CD8-positive, alpha-beta memory T cell (primary cell): ENCODE measurements at places on chromosomes 11 and 22. TPM values are rescaled to one million over a fixed set of nuclear protein-coding genes. Genes with fewer than 3 reads are reported as not detected.

Gene OR8G5
- not detected for total RNA-seq

Gene TCN2
- 0.28 TPM for total RNA-seq

DNA sequence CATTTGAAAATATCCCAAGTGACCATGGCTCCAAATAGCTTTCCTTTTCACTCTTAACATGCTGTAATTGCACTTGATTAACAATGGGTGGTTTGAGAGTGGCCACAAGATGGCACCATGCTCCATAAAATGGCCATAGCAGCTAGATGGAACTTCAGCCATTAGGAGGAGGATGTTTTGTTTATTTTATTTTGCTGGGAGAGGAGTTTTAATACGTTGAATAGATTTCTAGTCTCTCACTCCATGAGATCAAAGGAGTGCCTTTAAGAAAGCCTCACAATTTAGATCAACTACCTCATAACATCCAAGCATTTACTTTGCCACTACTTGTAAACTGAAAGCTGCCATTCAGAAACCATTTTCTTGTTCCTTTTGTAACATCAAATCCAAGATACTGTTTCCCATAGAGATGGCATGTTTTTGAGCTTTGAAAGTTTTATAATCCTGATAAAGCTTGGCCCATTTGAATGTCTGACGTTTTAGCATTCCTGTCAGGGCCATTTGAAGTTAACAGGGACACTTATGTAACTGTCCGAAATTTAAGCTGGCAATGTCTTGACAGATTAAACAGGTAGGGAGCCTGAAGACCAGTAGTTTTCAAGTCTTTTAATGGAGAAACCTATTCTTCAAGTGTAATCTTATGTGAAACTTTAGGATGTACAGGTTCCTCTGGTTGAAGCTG is 4.7 kb downstream of the FEN1 start:
- DNase-seq: peak; percentile 74
- no peak overlapping the region for H3K27ac ChIP-seq
- H3K4me3 ChIP-seq: no peak overlapping the region
- H3K36me3 ChIP-seq: peaks cover 6% of the 10 kb centered on the region

DNA sequence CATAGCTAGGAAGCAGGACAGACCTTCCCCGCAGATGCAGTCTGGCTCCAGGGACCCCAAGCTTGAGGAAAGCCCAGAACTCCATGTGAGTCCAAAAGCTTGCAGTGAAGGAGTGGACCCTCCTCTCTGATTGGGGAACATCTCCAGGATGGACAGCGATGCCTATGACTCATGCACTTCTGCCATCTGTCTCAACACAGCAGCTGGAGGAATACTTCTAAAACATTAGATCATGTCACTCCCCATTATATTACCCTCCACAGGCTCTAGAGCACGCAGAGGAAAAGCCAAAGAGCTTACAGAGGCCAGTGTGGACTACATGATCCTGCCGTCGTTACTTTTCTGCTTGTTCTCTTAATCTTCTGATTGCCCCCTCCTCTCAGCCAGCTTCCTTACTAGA is 605.7 kb downstream of the INSC start:
- DNase-seq: no peak
- H3K4me3 ChIP-seq: no peak overlapping the region
- H3K36me3 ChIP-seq: no peaks in the 10 kb centered on the region
- no peaks in the 10 kb centered on the region for H3K4me1 ChIP-seq
- H3K27me3 ChIP-seq: no peaks in the 10 kb centered on the region
- H3K27ac ChIP-seq: no peak overlapping the region

DNA sequence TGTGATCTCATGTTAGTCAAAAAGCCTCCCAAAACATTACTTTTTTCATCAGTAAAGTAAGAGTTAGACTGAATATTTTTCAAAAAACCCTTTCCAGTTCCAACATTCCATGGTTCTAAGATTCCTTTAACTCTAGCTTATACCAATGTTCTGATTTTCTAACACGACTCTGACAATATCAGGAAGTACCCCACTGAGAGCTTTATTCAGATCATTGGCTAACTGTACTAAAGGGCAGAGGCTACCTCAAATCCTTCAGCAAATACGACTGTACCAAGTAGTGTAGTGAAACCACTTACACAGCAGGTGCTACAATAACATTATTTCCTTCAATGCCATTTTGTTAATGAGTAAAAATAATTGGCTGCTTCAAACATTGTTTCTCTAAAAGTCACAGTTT is 213.4 kb upstream of the PITPNB start:
- H3K4me1 ChIP-seq: no peaks in the 10 kb centered on the region
- no peak overlapping the region for H3K4me3 ChIP-seq
- DNase-seq: no peak
- H3K36me3 ChIP-seq: no peaks in the 10 kb centered on the region

Gene IRAG1
- not detected for total RNA-seq

- no peaks in the 10 kb centered on the region for H3K36me3 ChIP-seq
- H3K27me3 ChIP-seq: no peaks in the 10 kb centered on the region
- H3K4me3 ChIP-seq: no peak overlapping the region
- DNase-seq: no peak
- H3K4me1 ChIP-seq: peaks cover 9% of the 10 kb centered on the region
Observed at GRCh38 chr11:65003282-65003681, 6.5 kb upstream of the BATF2 start.

GRCh38 chr11:69499918-69500284 is 18.4 kb downstream of the LINC01488 start:
- H3K27me3 ChIP-seq: no peaks in the 10 kb centered on the region
- H3K27ac ChIP-seq: no peak overlapping the region
- DNase-seq: no peak
- no peaks in the 10 kb centered on the region for H3K4me1 ChIP-seq
- no peak overlapping the region for H3K4me3 ChIP-seq

DNA sequence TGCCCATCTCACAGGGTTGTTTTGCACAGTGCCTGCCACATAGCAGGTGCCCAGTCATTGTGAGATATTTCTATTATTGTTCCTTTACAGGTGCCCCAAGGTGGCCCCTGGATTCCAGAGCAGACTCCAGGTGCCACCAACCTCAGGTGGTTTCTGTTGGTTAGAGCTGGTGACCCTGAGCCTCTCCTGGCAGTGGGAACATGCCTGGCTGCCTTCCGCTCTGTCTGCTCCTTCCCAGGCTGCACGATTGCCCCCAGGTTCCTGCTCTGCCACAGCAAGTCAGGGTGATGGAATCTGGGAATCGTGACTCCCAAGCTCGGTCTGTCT is 12.6 kb upstream of the OMP start:
- H3K4me1 ChIP-seq: no peaks in the 10 kb centered on the region
- H3K4me3 ChIP-seq: no peak overlapping the region
- H3K27ac ChIP-seq: no peak overlapping the region
- H3K36me3 ChIP-seq: no peaks in the 10 kb centered on the region
- no peak for DNase-seq

- no peaks in the 10 kb centered on the region for H3K4me1 ChIP-seq
- peaks cover 10% of the 10 kb centered on the region for H3K36me3 ChIP-seq
- H3K27ac ChIP-seq: no peak overlapping the region
Observed at GRCh38 chr11:17979770-17980371, 33.0 kb downstream of the SERGEF start.

Gene AQP11
- total RNA-seq: 0.11 TPM
